Activated gamma-delta T cell treated with Interleukin-2 at 50 U/mL for 16 hours (primary cell): ENCODE measurements at places on chromosomes 3 and 15.

GRCh38 chr3:157921811-157922210 is 184.4 kb downstream of the SHOX2 start:
- DNase-seq, result no peak

- no peak for DNase-seq
Measured at GRCh38 chr3:187705164-187705563, 2.8 kb upstream of the RTP2 start.

GRCh38 chr3:114144909-114145688 is 33.8 kb downstream of the DRD3 start:
- no peak for DNase-seq

- no peak for DNase-seq
Measured at GRCh38 chr15:89293012-89293411, 41.6 kb downstream of the POLG start.

DNA sequence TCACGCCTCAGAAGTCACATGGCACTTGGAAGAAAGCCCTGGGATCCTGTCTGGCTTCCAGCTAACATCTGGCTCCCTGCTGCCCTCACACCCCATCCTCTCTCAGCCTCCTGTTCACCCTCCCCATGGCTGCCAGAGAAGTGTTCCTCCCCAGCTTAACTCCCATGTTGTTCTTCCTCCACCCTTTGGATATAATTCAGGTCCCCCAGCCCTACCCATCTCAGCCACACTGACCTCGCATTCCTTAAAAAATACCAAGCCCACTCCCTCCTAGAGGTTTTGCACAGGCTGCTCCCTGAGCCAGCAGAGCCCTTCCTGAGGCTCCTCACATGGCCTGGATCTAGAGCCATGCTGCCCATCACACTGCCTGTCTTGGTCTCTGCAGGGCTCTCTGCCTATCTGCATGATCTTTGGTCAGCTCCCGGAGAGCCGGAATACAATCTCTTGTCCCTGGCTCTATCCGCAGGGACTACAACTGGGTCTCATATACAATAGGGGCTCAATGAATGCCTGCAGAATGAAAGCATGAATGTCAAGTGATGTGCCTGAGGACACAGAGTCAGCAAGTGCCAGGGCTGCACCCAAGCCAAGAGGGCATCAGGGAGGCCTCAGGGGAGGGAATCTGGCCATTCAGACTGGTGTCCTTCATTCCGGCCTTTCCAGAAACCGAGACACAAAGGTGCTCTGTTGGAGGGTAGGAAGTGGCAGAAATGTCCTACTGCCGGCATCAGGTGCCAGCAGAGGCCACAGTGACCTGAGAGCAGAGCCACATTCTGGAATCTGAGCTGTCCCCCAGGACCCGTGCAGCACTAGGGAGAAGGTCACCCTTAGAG is 3.8 kb upstream of the TKT start:
- no peak for DNase-seq

DNA sequence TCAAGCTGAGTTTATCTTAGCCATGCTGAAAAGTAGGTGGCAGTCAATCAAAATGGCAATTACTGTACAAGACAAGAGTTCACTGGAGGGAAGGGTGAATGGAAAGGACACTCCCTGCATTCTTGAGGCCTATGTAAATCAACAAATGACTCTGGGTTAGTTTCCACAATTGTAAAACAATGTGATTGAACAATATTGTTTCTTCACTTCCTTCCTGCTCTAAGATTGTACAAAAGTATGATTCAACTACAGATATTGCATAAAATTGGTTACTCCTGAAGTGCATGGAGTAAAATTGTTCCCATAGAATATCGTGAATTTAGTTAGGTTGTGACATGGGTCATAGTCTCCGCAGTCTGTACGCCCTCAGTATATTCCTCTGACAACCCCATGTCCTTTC is 277.6 kb downstream of the LPP start:
- DNase-seq, result no peak

DNA sequence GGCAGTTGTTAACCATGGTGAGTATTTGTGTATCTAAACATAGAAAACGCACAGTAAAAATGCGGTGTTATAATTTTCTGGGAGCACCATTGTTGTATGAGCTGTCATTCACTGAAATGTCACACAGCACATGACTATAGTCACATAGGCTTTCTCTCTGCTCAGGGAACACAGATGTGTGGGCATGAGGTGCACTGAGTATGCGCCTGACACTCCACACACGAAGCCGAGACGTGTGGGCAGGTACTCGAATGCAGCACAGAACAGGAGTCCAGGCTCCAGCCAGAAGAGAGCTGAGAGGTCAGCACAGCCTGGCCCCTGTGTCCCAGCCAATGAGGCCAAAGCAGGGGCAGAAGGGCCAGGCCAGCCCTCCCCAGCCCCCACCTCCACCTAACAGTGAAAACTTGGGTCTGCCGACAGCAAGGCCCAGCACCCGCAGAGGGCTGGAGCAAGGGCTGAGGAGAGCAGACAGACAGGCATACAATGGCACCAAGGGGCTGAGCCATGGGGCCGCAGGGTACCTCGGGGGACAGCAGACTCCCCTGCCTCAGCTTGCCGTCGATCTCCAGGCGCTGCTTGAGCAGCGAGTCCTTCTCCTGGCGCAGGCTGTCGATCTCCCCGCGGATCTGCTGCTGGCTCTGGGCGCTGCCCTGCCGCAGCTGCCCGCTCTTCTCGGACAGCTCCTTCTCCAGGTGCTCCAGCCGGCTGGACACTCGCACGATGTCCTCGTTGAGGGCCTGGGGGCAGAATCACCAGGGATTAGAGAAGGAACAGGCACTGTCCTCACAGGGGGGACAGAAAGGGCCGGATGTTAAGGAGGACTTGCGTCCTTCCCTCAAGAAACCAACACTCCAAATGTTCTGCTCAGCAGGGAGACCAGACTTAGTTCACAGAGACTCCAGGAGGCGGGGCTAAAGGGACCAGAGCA is 24.0 kb downstream of the KIF7 start:
- DNase-seq, result no peak

DNA sequence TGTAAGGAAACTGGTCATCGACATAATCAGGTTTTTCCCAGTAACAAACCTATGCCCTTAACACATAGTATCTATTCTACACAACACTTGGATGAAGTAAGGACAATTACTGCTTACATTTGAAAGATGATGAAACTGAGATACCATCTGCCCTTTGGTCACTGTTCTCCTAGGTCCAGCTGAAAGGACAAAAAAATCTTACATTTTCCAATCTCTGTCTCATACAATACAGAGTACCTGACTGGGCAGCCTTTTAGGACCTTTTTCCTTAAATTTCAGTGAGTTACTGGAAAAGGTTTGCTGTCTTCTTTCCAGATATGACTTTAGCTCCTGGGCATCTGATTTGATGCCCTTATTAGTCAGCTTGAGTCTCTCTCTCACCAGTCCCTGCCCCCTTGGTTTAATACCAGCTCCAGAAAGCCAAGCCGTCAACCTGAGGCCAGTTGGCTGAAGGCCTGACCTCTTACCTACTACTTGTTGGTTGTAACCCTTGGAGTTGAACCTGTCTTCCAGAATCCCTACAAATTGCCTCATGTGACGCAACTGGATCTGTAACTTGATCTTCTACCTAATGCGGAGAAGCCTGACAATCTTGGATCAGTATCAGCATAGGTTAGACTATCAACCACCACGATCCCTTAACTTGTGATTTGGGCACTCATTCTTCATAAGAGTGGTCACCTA is 355.3 kb upstream of the ZNF385D start:
- DNase-seq, result no peak

DNA sequence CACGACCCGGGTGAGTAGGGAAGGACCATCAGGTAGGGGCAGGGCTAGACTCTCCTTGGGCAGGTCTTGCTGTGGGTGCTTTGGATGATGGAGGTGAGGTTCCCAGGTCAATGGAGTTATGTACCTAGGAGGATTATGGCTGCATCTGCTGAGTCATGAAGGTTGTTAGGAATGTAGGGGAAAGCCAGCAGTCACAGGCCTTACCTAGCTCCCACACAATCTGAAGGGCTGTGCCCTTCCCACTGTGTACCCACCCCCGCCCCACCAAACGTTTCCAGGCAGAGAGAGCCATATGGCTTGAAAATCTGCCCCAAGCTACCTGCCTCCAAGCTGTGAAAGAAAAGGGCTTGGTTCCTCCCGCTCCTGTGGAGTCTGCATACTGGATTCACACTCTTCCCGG is 573.4 kb upstream of the DPPA4 start:
- DNase-seq, result no peak
